Activated B cell treated with CpG ODN at 0.5 μM for 24 hours (primary cell): ENCODE measurements at places on chromosomes 12 and 14.
A peak's percentile ranks its signal among the peaks of the same experiment; 100 is the strongest.

DNA sequence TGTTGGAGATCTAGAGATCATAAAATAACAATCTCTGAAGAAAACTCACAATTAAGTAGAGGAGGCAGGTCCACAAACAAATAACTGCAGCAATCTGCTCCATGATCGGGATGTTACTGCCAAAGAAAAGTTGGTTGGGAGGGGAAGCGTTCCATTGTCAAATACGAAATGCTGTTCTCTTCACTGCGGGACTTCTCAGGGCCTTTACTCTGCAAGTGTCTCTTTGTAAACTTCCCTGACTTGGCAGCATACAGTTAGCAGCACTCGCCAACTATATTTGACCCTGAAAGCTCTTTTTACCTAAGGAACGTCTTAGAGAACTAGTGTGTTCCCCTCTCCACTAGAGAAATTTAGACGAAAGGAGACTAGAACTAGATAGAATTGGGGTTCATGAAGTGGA is 780.7 kb upstream of the TBX3 start:
- DNase-seq: no peak

- DNase-seq: no peak
Observed at GRCh38 chr12:106870116-106870515, 85.6 kb upstream of the TMEM263 start.

DNA sequence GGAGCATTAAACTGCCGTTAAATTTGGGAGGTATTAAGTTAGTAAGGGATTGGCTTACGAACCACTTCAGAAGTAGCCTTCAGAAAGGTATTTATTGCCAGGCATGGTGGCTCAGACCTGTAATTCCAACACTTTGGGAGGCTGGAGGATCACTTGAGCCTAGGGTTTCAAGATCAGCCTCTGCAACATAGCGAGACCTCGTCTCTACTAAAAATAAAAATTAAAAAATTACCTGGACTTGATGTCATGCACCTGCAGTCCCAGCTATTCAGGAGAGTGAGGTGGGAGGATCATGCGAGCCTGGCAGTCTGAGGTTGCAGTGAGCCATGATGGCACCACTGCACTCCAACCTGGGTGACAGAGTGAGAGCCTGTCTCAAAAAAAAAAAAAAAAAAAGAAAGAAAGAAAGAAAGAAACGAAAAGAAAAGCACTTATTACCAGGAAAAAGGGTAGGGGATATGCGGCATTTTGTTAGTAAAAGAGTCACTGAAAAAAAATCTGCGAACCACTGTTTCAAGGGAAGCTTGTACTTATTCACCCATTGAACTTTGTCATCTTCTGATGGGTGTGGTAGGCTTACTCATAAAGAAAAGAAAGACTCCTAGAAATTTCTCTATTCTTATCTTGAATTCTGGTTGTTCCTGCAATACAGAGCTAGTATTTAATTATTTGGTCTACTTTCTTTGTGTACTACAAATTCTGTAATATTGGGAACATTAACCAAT is 33.6 kb upstream of the PLEKHA5 start:
- no peak for DNase-seq

GRCh38 chr14:94548131-94548998 is 12.9 kb upstream of the SERPINA4 start:
- DNase-seq: no peak

DNA sequence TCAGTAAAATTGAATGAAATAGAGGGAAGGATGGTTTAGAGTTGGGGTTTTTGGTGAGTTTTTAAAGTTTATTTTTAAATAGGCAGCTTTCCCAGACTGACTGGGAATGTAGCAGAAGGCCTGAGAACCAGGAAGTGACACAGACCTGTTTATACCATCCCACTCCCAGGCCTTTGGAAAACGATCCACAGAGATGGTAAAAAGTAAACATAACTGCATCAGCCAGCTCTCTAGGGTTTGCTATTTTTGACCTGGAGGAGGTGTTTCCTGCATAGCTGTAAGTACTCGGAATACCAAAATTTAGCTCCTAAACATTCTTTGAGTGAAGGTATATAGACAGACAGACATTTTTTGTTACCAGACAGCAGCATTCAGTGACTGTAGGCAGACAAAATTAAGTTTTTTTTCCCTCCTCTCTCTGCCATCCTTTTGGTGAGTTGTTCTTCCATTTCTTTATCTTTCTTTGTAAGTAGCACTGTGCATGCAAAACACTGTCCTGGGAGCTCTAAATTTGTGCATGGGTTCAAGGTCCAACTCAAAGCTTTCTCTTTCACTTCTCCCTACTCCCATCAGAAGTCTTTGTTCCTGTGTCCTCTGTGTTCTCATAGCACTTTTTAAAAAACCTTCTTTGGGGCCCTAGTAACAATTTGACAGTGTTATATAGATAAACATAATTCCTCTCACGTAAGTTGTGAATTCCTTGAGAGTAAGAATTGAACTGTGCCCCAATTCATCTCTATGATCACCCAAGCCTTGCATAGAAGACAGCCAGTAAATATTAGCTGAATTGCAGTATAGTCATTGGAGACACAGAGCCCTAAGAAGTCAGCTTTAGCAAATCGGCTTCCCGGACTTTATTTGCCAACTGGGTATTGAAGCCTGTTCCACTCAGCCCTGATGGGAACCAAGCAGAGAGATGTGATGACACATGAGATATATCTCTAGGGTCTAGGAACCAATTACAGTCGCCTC is 37.4 kb downstream of the SUSD6 start:
- no peak for DNase-seq

- DNase-seq: no peak
Observed at GRCh38 chr12:115464111-115464581, 780.2 kb upstream of the TBX3 start.

DNA sequence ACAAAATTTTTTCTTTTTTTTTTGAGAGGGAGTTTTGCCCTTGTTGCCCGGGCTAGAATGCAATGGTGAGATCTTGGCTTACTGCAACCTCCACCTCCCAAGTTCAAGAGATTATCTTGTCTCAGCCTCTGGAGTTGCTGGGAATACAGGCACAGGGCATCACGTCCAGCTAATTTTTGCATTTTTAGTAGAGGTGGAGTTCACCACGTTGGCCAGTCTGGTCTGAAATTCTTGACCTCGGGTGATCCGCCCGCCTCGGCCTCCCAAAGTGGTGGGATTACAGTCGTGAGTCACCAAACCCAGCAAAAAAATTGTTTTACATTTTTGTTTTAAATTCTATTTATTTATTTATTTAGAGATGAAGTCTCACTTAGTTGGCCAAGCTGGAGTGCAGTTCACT is 4.7 kb upstream of the SLC2A14 start:
- no peak for DNase-seq

DNA sequence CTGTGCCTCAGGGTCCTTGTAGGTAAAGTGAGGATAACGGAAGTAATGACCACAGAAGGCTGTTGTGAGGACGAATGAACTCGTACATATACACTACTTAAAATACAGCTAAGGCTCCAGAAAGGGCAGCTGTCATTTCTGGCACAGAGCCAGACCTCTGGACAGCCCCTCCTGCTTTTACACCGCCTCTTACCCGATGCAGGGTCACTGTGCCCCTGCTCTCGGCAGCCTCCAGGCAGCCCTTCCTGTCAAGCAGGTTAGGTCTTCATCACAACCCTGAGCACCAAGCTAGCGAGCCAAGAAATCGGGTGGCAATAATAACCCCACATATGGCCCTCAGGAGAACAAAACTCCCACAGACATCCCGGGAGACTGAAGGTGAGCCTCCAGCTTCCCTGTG is 8.5 kb downstream of the TMEM229B start:
- DNase-seq: no peak

GRCh38 chr14:26741711-26742212 is 143.9 kb upstream of the NOVA1 start:
- no peak for DNase-seq

DNA sequence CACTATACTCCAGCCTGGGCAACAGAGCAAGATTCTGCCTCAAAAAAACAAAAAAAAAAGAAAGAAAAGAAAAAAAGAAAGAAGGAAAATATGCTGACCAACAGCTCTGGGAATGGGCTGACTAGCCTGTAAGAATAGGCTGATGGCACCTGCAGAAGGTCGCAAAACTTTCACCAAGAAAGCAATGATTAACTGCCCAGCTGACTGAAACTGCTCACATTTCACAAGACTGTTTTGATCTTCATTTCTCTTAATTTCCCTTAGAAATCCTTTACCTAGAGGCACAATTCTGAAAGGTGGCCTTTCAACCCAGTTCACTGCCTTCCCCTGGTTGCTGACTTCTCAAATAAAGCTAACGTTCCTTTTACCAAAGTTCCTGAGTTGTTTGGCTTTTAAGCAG is 12.4 kb downstream of the BEST3 start:
- DNase-seq: no peak

- DNase-seq: no peak
Observed at GRCh38 chr12:31582155-31582554, 8.8 kb downstream of the DENND5B start.

- peak; percentile 72 for DNase-seq
Observed at GRCh38 chr12:56189918-56190694, 823 bp upstream of the SMARCC2 start.

- DNase-seq: no peak
Observed at GRCh38 chr14:75551021-75551420, 27.4 kb upstream of the FLVCR2 start.

DNA sequence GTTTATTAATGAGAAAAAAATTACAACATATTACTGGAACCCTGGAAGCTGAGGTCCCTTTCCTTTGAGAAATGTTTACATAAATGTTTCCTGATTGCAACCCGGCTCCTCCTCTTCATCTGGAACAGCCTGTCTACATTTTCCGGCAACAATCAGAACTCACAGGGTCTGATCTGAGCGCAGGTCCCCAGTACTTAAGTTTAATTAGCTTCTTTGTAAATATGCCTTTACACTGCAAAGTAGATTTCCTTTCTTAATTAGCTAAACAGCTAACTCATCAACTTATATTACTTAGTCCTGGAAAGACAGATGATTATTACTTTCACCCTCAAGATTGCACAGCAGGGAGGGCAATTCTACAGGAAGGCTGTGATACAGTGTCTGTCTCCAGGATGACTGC is 213.0 kb downstream of the MON2 start:
- DNase-seq: no peak

GRCh38 chr12:91819132-91819447 is 326.6 kb downstream of the BTG1 start:
- no peak for DNase-seq

GRCh38 chr12:25384893-25385248 is 134.1 kb upstream of the KRAS start:
- DNase-seq: no peak

- DNase-seq: no peak
Observed at GRCh38 chr14:74582910-74583581, 29.0 kb downstream of the LTBP2 start.

DNA sequence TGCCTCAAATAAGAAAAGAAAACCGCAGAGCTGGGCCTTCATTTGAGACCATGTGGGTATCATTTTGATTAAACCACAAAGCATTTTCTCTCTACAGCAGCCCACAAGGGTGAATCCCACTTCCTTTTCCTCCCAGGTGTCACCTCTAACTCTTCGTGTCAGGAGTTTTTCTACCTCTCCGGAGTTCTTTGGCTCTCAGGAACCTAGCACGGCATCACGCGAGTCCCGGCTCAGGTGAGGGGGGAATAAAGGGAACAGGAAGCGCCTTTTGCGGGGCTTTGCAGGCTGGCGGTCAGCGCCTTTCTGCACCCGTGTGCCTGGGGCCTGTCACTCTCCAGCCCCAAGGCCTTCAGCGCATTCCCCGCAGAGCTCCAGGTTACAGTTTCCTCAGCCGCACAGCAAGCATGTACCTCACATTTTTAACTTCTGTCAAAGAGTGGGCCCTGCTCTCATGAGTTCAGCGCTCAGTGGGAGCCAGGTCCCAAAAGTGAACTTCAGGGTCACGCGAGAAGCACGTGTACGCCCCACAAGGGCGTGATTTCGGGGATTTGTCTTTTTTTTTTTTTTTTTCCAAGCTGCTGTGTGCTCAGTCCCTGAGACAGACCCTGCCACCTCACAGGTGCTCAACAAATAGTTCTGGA is 740 bp upstream of the PRPF40B start:
- peak; percentile 42 for DNase-seq

DNA sequence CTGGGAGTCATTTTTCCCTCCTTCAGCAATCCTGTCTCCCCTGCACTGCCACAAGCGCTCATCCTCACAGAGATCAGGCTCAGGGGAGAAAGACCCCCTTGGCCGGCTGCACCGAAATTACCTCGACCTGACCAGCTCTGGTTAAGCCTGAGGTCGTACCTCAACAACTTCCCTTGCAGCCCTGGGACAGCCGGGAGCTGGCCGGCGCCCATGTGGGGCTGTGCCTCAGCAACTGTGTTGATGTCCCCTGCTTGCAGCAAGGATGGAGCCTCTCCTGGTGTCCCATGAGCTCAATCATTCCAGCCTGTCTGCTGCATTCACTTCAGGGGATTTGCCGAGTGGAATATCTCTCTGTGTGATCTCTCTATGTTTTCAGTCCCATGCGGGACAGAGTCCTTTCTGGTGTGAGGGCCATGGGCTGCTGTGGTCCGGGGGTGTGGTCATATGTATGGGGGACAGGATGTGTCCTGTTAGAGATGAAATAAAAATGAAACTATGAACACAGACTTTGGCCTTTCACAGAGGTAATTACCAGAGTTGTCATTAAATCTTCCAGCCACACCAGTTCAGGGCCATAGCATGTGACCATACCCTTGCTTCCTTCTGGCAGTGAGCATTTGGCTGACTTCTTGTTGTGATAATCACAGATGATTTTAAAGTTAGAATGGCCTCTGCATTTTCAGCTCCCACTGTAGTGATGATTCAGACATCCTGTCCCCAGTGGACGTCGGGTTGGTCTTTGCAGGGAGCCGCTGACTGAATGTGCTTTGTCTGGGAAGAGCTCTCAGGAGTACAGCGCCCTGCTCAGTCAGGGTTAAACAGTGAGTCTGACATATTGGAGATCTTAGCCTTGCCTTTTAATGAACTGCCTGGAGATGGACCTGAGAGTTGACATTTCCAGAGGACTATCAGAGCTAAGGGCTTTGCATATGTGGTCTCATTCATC is 405.9 kb downstream of the AACS start:
- no peak for DNase-seq

DNA sequence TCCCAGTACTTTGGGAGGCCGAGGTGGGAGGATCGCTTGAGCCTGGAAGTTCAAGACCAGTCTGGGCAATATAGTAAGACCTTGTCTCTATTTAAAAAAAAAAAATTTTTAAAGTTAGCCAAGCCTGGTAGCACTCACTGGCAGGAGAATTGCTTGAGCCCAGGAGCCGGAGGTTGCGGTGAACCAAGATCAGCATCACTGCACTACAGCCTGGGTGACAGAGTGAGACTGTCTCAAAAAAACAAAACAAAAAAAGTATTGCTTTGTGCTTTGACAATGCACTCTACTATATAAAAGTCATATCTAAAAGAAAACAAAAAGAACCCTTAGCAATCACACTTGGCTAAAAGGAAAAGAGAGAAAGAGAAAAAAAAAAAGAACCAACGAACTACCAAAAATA is 26.8 kb downstream of the GNPTAB start:
- DNase-seq: no peak

- no peak for DNase-seq
Observed at GRCh38 chr14:20848316-20848954, 42.8 kb upstream of the RNASE3 start.

GRCh38 chr14:94423453-94424056 is 29.0 kb downstream of the SERPINA11 start:
- DNase-seq: peak; percentile 21

DNA sequence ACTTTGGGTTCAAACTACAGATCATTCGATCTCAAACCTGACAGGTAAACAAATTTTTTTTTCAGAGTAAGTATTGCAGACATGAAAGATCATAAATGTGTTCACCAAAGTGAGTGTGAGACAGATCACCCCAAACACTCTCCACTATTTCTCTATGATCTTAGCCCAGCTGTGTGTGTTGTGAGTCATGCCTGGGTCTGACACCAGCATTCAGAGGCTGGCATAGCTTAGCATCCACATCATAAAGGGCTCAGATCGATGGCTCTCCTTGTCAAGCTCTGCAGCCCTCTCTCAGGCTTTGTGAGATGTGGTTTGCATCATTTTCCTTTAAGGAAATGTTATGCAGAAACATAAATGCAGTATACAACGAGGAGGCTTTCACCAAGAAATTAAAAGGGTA is 164.9 kb downstream of the ETV6 start:
- no peak for DNase-seq
